ENCODE measurements at places on chromosomes 3 and 15.

DNA sequence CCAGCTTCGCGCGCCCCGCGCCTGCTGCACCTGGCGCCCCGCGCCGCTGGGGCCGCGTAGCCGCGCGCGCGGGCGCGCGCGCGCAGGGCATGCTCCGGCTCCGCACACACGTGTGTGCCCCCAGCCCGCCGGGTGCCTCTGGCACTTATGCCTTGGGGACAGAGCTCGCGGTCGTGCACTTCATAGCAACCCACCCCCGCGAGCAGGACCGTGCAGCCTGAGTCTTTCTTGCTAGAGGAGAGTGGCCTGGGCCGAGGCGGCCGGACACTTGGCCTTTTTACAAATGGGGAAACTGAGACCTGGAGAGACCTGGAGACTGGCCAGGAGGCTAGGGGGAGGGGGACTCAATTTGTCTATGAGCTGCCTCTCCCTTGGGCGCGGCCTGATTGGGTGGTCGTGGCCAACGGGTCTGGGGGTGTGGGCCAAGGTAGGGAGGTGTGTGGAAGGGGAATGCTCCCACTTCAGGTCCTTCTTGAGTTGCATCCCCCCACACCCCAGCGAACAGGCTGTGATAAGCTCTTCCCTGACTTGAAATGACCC, 562 bp downstream of the NBEAL2 start:
- DNase-seq = no peak

DNA sequence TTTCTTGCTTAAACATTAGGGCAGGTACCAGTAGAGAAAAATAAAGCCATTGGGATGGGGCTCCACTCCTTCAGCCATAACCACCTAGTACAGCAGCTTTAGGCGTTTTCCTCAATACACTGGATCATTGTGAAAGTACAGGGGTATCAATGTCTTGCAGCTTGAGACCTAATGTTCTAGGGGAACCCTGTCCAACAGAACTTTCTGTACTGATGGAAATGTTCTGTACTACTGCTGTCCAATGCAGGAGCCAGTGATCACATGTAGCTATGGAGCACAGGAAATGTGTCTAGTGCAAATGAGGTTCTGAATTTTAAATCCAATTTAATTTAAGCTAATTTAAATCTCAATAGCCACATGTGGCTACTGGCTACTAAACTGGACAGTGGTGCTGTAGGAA, 93.9 kb downstream of the NEDD4 start:
- DNase-seq = no peak

GRCh38 chr15:72599855-72600464, 54.5 kb upstream of the GOLGA6B start:
- DNase-seq = no peak

DNA sequence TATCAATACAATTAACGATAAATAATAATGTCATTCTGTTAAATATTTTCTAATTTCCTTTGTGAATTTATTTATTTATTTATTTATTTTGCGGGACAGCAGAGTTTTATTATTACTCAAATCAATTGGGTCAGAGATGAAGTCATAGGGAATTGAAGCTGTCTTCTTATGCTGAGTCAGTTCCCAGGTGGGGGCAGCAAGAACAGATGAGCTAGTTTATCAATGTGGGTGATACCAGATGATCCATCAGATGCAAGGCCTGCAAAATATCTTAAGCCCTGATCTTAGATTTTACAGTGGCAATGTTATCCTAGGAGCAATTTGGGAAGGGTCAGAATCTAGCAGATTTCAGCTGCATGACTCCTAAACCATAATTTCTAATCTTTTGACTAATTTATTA, 1050.3 kb downstream of the OTOL1 start:
- no peak for DNase-seq

- no peak for DNase-seq
Observed at GRCh38 chr15:90189781-90190467, 11.2 kb upstream of the SEMA4B start.

DNA sequence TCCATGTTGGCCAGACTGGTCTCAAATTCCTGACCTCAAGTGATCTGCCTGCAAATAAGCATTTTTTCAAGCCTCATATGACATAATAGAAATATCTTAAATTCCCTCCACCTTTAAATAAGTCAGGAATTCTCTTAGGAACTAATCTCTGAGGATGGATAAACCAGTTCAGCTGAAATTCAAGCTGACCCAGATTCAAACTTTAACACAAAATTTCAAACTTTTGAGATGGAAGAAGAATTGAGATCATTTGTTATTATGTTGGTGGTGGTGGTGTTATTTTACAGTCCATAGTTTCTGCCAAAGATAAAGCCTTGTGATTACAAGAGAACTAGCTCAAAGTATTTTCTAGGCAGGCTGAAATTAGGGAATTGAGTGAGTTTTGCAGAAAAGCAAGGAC, 85.5 kb downstream of the SSR3 start:
- DNase-seq = no peak

- DNase-seq = no peak
Observed at GRCh38 chr3:73018790-73019441, 22.3 kb downstream of the PPP4R2 start.

DNA sequence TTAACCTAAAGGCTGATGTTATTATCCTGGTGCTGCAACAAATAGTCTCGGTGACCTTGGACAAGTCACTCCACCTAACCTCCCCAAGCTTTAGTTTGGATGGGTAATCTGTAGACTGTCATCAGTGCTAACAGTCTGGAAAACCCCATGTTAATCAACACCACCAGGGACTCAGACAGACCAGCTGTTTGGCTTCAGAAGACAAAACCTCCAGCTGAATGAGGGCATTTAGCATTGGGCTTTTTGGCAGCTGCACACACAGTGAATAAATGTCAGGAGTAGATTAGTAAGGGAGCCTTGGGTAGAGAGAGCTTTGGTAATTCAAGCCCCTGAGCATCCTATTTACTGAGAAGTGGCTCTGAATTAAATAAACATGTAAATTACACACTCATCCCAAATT, 24.9 kb upstream of the C3orf80 start:
- DNase-seq = no peak

GRCh38 chr3:124451630-124452317, 278.5 kb upstream of the UMPS start:
- DNase-seq = no peak

DNA sequence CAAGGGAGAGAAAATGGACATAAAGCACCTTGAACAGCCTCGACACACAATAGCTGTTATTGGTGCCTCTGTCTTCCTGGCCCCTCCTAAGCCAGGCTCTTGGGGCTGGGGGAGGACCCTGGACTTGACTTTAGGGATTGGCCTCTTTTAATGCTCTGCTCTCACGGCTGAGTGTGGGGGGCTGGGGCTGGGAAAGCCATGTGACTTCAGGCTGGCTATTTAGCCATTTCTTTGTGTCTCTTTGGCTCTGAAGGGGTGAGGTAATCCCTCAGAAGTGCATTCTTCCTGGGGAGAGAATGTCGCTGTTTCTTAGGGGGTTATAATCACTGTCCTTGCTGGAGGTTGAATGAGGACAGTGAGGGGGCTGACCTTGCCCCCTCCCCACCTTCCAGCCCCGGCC, 26.2 kb downstream of the MAGEF1 start:
- DNase-seq = no peak

DNA sequence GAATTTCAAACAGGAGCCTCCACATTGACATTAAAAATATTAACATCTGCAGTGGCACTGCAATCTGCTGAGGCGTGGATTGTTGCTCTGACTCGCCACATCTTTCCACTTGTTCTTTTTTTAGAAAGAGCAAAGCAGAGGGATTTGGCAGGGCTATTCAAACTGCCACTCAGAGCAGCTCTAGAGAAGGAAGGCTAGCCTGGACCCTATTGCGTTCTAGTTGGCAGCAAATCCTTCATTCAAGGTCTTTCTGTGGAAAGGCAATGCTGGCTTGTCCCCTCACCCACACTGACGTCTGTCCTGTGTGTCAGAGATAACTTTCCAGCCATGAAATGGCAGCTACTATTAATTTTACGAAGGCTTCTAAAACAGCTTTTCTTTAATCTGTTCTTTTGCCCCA, 483.2 kb upstream of the SGO1 start:
- no peak for DNase-seq
